ENCODE measurements at places on chromosomes 6 and 20.

DNA sequence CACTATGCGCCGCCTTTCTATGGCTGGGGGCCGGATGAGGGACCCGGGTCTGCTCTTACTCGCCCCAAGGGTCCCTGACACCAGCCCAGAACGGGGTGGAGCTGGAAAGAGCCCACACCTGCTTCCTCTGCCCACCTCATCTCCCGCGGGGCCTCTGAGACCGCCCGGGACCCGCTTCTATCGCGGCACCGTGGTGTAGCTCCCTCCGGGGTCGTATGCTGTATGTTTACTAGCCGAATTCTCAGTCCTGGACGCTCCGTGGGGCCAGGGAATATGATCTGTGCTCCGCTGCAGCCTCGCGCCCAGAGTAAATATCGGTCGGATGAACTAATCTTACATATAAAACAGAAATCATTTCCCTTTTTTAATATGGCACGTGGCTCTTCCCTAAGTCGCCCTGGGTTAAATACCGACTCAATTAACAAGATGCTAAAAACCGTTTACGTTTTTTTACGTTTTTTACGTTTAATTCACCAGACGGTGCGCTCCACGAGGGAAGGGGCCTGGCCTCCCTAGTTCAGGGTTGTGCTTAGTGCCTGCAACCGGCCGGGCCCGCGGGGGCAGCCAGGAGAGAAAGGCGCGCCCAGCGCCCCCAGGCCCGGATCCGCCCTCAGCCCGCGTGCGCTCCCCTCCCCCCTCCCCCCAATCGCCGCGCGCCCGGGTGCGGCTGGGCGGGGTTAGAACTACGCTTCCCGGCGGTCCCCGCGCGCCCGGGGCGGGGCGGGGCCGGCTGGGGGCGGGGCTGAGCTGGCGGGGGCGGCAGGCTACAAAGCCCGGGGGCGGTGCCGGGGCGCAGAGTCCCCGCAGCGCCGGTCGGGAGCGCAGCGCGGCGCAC, at the start of gene RBM38:
Gene RBM38, plus strand, starts transcription at position 793 of the 835 bp plus-strand sequence. CDS start 186 bp downstream, outside the sequence.
- peak; percentile 67 for DNase-seq

- DNase-seq, result no peak
Observed at GRCh38 chr20:46708172-46708860, 1.1 kb upstream of the SLC2A10 start.

DNA sequence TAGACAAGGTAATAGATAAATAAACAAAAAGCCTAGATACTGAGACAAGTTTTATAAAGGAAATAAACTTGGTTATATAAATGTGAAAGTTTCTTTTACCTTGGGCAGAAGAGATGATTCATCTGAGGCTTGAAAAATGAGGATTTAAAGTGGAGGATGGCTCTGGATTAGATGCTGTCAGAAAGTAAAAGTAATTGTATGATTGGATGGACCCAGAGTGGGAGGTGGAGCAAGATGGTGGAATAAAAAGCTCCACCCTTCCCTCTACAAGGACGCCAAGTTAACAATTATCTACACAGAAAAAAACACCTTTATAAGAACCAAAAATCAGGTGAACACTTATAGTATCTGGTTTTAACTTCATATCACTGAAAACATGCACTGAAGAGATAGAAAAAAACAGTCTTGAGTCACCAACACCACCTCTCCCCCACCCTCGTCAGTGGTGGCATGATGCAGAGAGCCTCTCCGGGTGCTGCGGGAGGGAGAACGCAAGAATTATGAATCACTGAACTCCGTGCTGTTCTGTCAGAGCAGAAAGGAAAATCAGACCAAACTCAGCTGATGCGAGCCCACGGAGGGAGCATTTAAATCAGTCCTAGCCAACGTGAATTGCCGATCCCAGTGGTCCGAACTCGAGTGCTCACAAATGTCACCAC, 84.7 kb upstream of the GJE1 start:
- DNase-seq, result no peak

DNA sequence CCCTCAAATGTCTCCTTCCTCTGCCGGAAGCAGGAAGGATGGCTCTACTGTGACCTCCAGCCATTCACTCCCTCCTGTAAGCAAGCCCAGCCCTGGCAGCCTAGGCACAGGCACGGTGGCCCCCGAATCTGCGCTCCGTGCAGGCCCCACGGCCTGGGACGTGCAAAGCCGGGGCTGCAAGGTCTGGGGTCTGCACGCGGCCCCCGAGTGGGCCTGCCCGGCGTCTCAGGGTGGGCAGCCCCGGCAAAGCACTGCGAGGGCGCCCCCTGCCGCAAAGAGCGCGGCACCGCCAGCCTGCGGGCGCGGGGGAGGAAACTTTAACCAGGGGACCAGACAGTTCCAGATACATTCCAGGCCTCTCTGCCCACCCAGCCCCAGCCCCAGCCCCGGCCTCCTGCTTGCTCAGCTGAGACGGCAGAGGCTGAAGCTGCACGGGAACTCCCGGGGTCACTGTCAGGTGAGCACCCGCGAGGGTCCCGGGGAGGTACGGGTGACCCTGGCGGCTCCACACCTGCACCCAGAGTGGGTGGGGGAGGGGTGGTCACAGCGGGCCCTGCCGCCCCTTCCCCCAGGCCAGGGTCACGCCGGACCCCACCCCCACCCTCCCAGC, 98.8 kb downstream of the ASXL1 start:
- no peak for DNase-seq

DNA sequence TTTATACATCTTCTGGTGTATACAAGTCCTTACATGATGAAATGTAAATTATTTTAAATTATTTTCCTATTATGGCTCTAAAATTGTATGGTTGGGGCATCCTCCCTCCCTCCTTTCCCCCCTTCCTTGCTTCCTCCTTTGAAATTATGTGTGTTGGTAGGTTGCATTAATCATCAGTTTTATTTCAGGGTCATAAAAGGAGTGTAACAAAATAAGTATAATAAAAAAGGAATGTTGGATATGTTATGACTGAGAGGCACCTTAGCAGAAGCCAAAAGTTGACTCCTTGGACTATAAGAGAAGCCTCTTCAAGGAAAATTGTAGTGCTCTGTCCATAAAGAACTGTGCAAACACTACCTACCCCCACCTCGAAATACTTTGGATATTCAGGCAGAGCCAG, 46.6 kb upstream of the PTPRK start:
- DNase-seq, result no peak

DNA sequence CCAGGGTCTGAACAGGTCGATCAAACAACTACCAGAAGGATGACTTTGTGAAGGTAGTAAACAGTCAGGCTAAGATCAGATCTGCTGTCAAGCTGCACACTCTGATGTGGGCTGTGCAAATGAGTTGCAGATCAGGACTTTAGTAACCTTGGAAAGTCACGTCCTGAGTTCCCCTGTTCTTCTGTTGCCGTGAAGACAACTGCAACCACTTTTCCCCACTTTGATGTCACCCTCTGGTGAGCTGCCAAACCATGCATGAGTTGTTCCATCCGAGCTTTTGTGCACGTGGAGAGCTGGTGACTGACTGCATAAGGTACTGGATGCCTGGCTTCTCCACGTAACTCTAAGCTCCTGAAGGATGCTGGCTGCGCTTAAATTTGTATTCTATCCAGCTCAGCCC, 111.0 kb downstream of the CD83 start:
- DNase-seq, result no peak

DNA sequence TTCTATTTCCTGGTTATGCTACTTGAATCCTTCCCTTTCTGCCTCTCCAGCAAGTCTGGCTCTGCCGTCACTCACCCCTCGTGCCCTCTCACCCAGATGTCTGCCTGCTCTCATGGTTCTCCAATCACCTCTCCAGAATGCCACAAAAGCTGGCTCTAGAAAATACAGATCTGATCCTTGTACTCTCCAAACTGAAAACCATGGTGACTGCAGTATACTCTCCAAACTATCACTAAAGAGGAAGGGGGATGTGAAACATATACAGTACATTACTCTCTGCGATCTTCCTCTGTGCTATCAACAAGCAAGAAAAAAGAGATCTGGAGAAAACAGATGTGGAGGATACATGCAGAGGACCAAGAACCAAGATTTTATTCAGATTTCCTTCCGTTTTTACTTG, 91.1 kb downstream of the ATXN1 start:
- DNase-seq, result no peak

GRCh38 chr6:5003604-5004372, at the start of gene RPP40:
Gene RPP40, minus strand, starts transcription at chr6:5004037. Its CDS starts 35 bp downstream, at chr6:5004002.
- DNase-seq, result peak; percentile 99

DNA sequence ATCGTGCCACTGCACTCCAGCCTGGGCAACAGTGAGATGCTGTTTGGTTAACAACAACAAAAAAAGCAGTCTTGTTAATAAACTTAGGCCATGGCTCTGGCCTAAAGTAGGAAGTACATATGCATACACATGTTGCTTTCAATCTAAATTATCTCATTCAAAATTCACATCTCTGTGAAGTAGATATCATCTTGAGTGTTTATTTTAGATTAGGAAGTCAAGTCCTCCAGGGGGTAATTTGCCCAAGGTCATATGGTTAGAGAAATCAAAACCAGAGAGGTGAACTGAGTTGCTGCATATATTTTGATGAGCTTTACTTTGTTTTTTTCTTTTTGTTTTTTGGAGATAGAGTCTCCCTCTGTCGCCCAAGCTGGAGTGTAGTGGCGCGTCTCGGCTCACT, 52.8 kb downstream of the B4GALT5 start:
- DNase-seq, result no peak

DNA sequence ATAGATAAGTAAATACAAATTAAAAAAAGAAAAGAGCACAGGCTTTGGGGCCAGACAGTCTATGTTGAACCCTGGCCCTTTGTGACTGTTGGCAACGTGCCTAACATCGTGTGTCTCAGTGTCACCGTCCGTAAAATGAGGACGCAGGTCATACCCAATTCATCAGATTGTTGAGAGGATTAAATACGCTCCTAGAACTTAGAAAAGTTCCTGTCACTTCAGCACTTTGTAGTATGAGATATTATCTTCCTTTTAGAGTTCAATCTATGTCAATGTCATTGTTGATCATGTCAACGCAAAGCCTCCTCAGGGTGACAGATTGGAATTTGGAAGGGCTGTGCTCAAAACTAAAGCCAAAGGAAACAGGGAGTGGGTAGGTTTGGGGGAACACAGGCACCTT, 21.7 kb downstream of the SERPINB1 start:
- no peak for DNase-seq

DNA sequence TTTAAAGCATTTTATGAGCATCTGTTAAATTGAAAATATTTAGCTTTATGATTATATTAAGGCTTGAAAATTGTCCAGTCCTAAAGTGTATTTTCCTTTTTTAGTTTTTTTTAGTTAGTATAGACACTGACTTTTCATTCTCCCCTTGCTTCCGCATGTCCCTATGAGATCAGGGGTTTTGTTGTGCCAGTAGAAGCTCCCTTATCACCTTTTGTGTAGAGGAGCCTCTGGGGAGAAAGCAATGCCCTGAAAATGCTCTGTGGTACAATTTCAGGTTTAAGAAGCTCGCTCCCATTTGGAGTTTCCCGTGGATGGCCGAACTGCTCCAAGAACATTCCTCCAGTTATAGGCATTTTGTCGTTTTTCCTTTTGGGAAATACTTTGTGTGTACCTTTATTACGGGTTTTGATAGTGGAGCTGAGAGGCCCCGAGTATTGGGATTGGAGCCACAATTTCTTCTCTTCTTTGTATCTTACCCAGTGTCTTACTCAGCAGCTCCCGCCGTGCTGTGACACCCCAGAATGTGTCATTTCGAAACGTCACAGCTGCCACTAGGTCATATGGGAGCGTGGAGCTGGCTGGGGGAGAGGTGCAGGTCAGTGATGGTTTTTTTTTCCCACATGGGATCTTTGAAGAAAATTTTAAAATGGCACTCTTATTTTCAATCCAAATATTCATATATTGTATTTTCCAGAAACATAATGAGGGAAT, 49.9 kb downstream of the RPRD1B start:
- no peak for DNase-seq

DNA sequence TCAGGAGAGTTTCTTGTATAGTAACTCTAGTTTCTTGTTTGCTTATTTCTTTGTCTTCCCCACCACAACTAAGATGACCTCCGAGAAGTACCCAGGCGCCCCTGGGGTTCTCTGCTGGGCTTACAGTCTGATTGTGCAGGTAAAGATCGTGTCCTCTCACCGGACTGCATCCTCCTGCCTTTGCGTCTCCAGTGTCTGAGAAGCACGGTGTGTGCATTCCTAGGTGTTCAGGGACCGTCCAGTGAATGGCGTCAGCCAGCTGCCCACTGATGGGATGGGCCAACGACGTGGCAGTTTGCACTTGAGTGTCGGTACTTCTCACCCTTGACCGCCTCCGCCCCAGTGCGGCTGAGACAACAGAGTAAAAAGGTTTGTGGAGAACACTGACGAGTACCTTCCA, 56.0 kb upstream of the NFATC2 start:
- no peak for DNase-seq

All from stimulated activated CD8-positive, alpha-beta memory T cell treated with anti-CD3 and anti-CD28 coated beads, Interleukin-12 subunit alpha, Interleukin-12 subunit beta, amount 100 ng/mL, for 4 hours (primary cell).